ENCODE measurements at places on chromosomes 5 and 9. TPM values are rescaled to one million over a fixed set of nuclear protein-coding genes. Genes with fewer than 3 reads are reported as not detected.

DNA sequence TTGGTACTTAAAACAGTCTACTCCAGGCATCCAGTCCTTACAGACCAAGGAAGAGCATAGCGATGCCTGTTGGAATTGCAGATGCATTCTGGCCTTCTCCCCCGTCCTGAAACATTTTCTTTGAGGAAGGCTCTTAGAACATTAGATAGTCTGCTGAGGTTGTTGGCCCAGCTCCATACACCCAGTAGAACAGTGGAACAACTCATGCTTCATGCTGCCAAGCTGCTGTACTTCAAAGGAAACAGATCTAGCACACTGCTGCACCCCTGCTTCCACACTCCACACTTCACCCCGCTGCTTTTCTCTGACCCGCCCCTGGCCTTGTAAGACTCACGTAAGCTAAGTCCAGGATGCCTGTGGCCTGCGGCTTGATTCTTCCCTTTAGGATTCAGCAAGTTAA is 33.4 kb upstream of the NCS1 start:
- peak; percentile 74 for DNase-seq

DNA sequence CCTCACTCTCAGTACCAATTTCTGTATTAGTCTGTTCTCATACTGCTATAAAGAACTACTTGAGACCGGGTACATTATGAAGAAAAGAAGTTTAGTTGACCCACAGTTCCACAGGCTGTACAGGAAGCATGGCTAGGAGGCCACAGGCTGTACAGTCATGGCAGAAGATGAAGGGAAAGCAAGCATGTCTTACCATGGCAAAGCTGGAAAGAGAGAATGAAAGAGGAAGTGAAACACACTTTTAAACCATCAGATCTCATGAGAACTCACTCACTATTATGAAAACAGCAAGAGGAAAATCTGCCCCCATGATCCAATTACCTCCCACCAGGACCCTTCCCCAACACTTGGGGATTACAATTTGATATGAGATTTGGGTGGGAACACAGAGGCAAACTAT is 698.8 kb downstream of the CDH9 start:
- DNase-seq = no peak

Gene NUDT12
- 3.6 TPM for total RNA-seq

Gene SPATA31A3
- not detected for total RNA-seq

Gene CCNJL
- total RNA-seq = 17.4 TPM

Gene THBS4
- total RNA-seq = not detected
